ENCODE measurements at places on chromosomes 11 and 22. TPM values are rescaled to one million over a fixed set of nuclear protein-coding genes. Genes with fewer than 3 reads are reported as not detected.

Gene TEX54
- not detected for total RNA-seq

Gene CSRP3
- not detected for total RNA-seq

Gene SSH3
- 8.5 TPM for total RNA-seq

Gene SCO2
- total RNA-seq: 2.3 TPM

Gene UPK3A
- not detected for total RNA-seq

Gene VSTM5
- 0.09 TPM for total RNA-seq

Gene SLC35E4
- total RNA-seq: 20.7 TPM

Gene SELENOH
- 65.7 TPM for total RNA-seq

Gene ANGPTL5
- total RNA-seq: not detected

Gene C22orf31
- total RNA-seq: not detected

Gene TOP3B
- total RNA-seq: 27.8 TPM

Gene UNC93B1
- 9.0 TPM for total RNA-seq

Gene ZDHHC8
- total RNA-seq: 16.0 TPM

Gene CLTCL1
- total RNA-seq: 4.2 TPM

Gene TPBGL
- not detected for total RNA-seq

Measured in endothelial cell of coronary artery (primary cell).